ENCODE measurements at places on chromosomes 12 and 14.

DNA sequence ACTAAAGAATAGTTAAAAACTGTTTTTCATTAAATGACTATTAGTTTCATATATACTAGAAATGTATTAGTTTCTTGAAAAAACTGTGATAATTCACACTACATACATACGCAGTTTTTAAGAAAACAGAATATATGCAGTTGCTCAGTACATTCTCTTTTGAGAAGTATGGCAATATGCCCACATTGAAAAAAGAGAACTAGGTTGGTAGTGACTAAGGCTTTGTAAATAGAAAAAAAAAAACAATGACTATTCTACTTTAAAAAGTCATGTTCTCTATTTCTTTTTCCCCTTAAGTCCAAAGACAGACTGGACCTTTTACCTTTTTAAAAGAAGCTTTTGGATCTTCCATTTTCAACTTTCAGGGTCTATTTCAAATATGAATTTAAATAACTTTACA, 25.0 kb downstream of the SNX6 start:
- DNase-seq = peak; percentile 82

DNA sequence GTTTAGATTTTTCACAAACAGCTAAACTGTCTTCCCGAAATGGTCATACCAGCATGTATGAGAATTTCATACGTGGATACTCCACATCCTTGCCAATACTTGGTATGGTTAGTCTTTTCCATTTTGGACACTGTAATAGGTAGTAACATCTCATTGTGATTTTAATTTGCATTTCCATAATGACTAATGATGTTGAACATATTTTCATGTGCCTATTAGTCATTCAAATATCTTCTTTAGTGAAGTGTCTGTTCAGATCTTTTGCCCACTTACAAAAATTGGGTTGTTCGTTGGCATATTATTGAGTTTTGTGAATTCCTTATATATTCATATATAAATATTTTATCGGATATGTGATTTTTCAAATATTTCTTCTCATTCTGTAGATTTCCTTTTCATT, 78.0 kb upstream of the GNG2 start:
- DNase-seq = peak; percentile 27

GRCh38 chr12:47570151-47570550, 135.7 kb downstream of the RPAP3 start:
- no peak for DNase-seq

- no peak for DNase-seq
Observed at GRCh38 chr12:45077251-45077650, 26.4 kb upstream of the DBX2 start.

DNA sequence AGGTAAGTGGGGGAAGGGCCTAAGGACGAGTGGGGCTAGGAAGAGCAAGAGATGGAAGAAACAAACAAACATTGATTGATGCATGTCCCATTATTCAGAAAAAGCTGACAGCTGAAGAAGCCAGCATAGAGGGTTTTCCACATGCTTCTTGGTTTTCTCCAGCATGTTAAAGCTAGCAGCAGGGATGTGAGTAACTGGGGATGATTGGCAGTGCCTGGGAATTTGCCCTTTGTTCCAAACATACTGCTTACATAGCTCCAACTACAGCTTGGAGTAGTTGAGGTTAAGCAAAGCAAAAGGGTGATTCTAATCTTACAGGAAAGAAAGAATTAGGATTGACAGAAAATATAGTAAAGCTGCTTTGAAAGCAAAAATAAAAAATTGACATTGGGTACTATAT, 68.0 kb upstream of the IFNG-AS1 start:
- DNase-seq = no peak

- DNase-seq = peak; percentile 90
Observed at GRCh38 chr14:89912667-89913211, 41.8 kb downstream of the EFCAB11 start.

- no peak for DNase-seq
Observed at GRCh38 chr12:124541322-124541721, 26.1 kb downstream of the NCOR2 start.

Data from inflammatory macrophage treated with lipopolysaccharide for 4 hours (primary cell).